ENCODE measurements at places on chromosomes 12 and 14. TPM values are rescaled to one million over a fixed set of nuclear protein-coding genes. Genes with fewer than 3 reads are reported as not detected.

The TAS2R7 gene
- not detected for total RNA-seq

The ERBB3 gene
- total RNA-seq: 2.8 TPM

The ATP2A2 gene
- total RNA-seq: 3,009 TPM

The DGLUCY gene
- 202 TPM for total RNA-seq

The NFYB gene
- total RNA-seq: 39.8 TPM

The ENDOU gene
- not detected for total RNA-seq

The TPPP2 gene
- total RNA-seq: 1.1 TPM

The FGF6 gene
- total RNA-seq: not detected

The CLEC4D gene
- total RNA-seq: 0.11 TPM

The KCNC2 gene
- not detected for total RNA-seq

The P2RX7 gene
- 2.0 TPM for total RNA-seq

The HPD gene
- total RNA-seq: 2.3 TPM

The FOXN4 gene
- not detected for total RNA-seq

The CIROP gene
- total RNA-seq: not detected

The PIWIL1 gene
- not detected for total RNA-seq

The C14orf132 gene
- total RNA-seq: 1.5 TPM

The PTGR2 gene
- total RNA-seq: 32.8 TPM

The GZMH gene
- 1.2 TPM for total RNA-seq

The E2F7 gene
- total RNA-seq: 0.14 TPM

The CD27 gene
- not detected for total RNA-seq

The EMP1 gene
- total RNA-seq: 129 TPM

The LIN7A gene
- total RNA-seq: 13.7 TPM

The SLC6A12 gene
- total RNA-seq: 0.68 TPM

The PRPH gene
- total RNA-seq: 0.57 TPM

The PTPRO gene
- 1.3 TPM for total RNA-seq

The RPGRIP1 gene
- total RNA-seq: 0.60 TPM

The GPR65 gene
- total RNA-seq: 0.62 TPM

The AMN gene
- 0.14 TPM for total RNA-seq

The CPNE6 gene
- total RNA-seq: not detected

The CCDC91 gene
- 47.0 TPM for total RNA-seq

The HEATR5A gene
- total RNA-seq: 48.1 TPM

The PTPN21 gene
- 30.8 TPM for total RNA-seq

The SLC35F4 gene
- total RNA-seq: not detected

The GLIPR1L1 gene
- not detected for total RNA-seq

The PLEKHH1 gene
- 7.3 TPM for total RNA-seq

The CLEC4A gene
- total RNA-seq: 1.2 TPM

The NKX2-8 gene
- not detected for total RNA-seq

The TMPRSS12 gene
- not detected for total RNA-seq
